Erythroblast (primary cell): ENCODE measurements at places on chromosomes 1 and 21.

GRCh38 chr1:116096013-116096618 lies 15.1 kb upstream of the MAB21L3 start:
- DNase-seq = no peak

DNA sequence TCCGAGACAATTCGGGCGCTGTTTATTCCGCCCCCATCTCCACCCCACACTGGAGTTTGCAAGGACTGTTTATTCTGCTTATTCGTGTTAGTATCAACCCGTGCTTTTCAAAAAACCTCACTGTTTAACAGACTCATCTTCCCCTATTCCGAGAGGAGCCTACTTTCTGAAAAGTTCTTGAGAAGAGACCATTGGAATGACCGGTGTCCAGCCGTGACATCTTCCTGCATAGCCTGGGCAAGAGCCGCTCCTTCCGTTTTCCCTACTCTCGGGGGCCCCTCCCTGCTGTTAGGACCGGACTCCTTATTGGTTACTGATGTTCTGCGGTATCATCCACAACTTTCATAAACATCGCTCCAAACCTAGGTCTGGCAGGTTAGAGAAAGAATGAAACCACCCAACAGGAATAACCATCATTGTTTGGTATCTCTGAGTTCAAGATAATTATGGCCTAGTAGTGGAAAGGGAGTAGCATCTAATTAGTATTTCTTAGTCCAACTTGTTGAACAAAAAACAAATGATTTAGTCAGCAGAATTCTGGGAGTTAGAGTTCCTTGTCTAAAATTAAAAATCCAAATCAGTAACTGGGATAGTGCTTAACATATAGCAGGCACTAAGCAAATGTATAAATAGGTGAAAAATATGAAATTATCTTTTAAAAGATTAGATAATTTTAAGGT lies 837 bp downstream of the STXBP3 start:
- DNase-seq = peak; percentile 86

- no peak for DNase-seq
These were observed 41.6 kb upstream of the PADI1 start for GRCh38 chr1:17163371-17163770.

DNA sequence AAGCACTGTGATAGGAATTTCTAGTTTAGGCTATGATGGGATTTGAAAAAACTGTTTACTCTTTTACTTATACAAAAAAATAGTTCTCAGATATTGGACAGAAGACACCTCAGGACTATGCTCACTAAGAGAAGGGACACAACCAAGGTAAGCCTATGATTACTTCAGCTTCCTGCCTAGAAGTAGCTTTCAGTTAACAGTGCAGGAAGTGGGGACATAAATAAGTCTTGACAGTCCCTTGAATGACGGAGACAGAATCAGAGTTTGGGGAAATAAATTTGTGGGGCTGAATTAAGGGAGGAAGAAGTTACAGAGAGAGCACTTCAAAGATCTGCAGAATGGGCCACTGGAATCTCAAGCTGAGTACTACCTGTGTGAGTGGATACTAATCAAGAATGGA lies 53.8 kb upstream of the OLFM3 start:
- no peak for DNase-seq

DNA sequence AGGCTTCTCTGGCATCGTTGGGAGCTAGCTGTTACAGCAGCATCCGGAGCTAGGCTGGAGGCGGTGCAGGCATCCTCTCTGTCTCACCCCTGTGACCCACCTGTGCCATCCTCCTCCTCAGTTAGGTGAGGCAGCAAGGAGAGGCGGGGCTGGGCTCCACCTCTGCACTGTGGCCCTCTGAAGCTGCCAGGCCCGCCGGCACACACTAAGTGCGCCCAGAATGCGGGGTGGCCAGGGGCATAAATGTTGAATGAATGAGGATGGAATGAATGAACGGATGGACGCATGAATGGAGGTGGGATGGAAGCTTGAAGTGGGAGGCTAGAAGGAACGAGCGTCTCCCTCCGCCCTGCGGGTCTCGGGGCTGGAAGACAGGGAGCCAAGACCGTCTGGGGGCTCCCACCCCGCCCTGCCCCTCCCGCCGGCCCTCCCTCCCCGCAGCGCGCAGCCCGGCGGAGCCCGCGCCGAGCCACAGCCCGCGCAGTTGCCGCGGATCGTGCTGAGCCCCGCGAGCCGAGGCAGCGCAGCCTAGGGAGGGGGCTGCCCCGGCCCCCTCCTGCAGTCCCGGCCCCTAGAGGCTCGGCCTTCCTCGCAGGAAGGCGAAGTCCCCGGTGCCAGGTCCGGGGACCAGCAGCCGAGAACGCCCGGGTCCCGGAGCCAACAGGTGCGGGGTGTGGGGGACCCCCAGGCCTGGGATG lies at the start of gene HCRTR1:
TSS of gene HCRTR1 (plus strand) at position 472 of the 698 bp plus-strand sequence. CDS start 1,504 bp downstream, outside the sequence.
- no peak for DNase-seq

- DNase-seq = no peak
These were observed 10.8 kb upstream of the PLEKHG5 start for GRCh38 chr1:6502000-6502891.

GRCh38 chr1:9473032-9473807 lies 66.0 kb upstream of the SLC25A33 start:
- DNase-seq = no peak

DNA sequence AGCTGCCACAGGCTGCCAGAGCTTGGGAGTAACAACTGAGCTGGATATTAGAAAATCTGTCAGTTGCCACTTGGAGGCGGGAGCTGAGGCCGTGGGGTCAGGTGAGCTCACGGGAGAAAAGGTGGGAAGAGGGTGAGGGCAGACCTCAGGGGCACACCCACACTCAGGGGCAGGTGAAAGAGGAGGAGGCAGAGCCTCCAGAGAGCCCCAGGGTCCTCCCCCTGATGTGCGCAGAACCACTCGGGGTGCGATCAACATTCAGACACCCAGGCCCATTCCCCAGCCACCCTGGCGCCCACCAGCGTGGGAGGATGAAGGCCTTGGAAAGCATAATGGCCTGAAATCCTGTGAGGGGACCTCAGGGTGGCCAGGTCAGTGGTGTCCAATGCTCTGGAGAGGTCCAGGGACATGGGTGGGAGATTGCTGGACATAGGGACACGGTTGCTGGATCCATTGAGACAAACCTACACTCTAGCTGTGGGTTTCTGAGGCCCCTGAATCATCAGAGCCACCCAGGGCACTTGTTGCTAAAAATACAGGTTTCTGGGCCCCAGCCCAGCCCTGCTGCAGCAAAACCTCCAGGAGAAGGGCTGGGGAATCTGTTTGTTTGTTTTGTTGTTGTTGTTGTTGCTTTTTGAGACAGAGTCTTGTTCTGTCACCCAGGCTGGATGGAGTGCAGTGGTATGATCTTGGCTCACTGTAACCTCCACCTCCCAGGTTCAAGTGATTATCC lies 49.4 kb upstream of the GPR153 start:
- DNase-seq = no peak

DNA sequence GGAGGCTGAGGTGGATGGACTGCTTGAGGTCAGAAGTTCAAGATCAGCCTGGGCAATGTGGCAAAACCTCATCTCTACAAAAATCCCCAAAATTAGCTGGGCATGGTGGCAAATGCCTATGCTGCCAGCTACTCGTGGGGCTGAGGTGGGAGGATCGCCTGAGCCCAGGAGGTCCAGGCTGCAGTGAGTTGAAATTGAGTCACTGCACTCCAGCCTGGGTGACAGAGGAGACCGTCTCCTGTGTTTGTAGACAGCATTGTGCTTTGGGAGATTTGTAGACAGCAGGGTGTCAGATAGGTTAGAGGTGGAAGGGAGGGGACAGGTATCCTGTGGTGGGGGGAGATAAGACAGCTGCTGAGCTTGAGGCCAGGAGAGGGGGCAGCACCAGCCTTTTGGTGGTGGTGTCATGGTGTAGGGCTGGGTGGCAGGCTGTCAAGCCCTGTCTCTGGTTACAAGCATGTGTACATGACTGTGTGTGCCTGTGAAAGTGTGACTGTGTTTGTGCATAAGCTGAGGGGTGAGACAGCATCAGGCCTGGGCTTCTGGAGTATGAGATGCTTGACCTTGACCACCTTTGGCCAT lies 15.2 kb downstream of the PPFIA4 start:
- DNase-seq = no peak

GRCh38 chr1:119885903-119886783 lies 10.2 kb downstream of the ADAM30 start:
- peak; percentile 69 for DNase-seq

- DNase-seq = no peak
These were observed 54.6 kb downstream of the F3 start for GRCh38 chr1:94486990-94487389.

GRCh38 chr1:186578325-186579016 lies 101.8 kb downstream of the PTGS2 start:
- no peak for DNase-seq

- no peak for DNase-seq
These were observed 4.6 kb downstream of the BECN2 start for GRCh38 chr1:241962153-241962552.

- no peak for DNase-seq
These were observed 11.5 kb downstream of the ZNF697 start for GRCh38 chr1:119636491-119637089.

- no peak for DNase-seq
These were observed 25.8 kb downstream of the KIAA0040 start for GRCh38 chr1:175166746-175167145.

GRCh38 chr21:28856588-28857250 lies 136.0 kb downstream of the LTN1 start:
- no peak for DNase-seq

DNA sequence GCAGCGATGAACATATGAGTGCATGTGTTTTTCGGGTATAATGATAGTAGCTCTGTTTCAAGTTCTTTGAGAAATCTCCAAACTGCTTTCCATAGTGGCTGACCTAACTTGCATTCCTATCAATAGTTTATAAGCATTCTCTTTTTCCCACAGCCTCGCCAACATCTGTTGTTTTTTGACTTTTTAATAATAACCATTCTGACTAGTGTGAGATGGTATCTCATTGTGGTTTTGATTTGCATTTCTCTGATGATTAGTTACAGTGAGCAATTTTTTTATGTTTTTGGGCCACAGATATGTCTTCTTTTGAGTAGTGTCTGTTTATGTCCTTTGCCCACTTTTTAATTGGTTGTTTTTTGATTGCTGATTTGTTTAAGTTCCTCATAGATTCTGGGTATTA lies 10.6 kb upstream of the RUNX1 start:
- no peak for DNase-seq

DNA sequence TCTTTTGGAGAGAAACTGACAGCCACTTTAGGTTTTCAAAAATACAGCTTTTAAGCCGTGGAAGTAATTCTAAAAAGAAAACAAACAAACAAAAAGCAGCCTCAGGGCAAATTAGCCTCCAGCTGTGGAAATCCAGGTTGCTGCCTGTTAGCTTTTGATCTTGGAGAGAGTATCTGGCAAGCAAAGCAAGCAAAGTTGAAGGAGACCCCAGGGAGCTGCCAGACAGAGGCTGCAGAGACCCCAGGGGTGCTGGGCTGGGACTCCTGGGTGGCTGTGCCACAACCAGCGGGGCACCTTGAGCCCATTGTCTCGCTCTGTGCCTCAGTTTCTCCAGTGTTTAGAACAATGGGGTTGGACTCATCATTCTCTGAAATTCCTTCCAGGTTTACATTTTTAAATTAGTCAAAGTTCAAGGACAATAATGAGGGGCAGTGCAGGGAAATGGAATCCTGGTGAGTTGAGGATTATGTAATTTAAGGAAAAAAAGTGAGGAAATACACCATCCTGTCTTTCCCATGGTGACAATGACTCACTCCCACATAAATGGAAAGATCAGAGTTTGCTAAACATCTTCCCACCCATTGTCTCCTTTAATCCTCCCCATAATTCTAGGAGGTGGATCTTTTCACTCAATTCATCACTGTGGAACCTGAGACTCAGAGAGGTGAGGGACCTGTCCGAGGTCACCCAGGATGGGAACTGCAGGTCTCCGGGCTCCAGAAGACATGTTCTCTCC lies 480.5 kb downstream of the MATN1 start:
- DNase-seq = no peak

DNA sequence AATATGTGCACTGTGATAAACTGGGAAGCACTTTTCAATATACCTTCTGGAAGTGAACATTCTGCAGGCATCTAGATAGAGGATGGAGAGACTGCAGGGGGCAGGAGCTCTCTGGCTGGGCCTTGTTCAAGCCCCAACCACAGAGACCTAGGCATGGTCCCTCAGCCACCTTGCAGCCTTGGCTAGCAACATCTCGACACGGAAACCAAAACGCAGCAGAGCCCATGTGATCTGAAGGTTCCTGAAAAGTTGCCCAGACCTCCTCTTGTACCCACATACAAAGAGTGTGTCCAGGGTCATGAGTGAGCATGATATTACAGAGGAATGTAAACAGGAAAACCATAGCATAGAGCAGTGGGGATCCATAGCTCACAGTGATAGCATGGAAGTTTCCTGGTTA lies 33.1 kb upstream of the SAMD11 start:
- no peak for DNase-seq

- no peak for DNase-seq
These were observed 25.3 kb downstream of the MPZL1 start for GRCh38 chr1:167746988-167747655.

DNA sequence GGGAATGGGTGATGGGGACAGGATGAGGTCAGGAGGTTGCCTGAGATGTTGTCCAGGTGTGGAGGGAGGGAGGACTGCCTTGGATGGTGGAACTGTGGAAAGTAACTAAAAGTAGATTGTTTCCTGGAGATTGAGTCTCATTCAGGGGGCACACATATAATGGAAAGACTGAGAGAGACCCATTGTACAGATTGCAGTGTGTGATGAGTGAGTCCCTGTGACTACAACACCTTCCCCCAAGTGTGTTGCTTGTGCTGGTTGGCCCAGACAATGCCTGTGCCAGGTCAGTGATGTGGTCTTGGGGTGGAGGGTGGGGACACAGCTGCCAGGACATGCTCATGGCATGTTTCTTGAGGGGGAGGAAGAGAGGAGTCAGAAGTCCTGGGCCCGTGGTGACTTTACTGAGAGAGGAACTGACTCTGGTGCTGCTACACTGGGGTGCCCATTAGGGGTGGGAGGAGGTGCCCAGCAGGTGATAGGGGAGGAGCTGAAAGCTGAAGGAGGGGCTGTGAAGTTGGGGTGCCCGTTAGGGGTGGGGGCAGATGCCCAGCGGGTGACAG lies 5.2 kb downstream of the SNAP47 start:
- no peak for DNase-seq

GRCh38 chr1:46394872-46395465 lies 852 bp downstream of the FAAH start:
- DNase-seq = no peak

- DNase-seq = no peak
These were observed 23.4 kb upstream of the RGS16 start for GRCh38 chr1:182627622-182628021.

DNA sequence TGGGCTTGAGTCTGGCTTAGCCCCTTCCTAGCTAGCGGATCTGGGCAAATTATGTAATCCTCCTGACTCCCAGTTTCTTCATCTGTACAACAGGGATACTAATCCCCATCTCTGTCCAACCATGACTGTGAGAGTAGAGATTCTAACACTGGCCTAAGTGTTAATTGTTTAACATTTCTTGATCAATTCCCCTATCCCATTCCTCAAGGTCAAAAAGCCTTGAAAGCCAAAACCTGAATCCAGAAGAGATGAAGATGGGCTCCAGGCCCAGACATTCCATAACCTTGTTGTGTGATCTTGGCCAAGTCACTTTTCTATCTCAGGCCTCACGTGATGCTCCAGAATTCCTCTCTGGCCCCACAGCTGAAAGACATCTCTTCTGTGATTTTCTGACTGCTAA lies 18.8 kb upstream of the PHLDA3 start:
- no peak for DNase-seq

GRCh38 chr1:29746076-29746665 lies 509.8 kb downstream of the PTPRU start:
- DNase-seq = no peak
